ENCODE measurements at places on chromosomes 7 and 10.

- DNase-seq: peak; percentile 24
Observed at GRCh38 chr10:127945341-127945758, 38.4 kb downstream of the PTPRE start.

DNA sequence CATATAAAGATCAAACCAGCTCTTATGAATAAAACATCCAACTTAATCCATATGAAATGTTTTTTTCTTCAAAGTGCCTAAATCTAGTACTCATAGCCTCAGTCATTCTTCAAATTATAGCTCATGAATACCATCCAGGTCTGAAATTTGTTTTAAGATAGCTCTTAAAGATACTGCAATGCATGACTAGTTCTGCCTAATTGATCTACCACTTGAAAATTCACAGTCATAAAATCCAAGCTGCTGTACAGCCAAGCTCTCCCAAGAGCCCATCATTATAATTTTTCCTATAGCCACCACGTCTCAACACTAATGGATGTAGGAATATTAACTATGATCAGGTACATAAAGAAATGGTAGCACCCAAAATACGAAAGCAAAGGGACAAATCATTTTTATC lies 87.9 kb upstream of the RNF148 start:
- no peak for DNase-seq

GRCh38 chr7:78749052-78749746 lies 704.3 kb downstream of the MAGI2 start:
- DNase-seq: no peak

DNA sequence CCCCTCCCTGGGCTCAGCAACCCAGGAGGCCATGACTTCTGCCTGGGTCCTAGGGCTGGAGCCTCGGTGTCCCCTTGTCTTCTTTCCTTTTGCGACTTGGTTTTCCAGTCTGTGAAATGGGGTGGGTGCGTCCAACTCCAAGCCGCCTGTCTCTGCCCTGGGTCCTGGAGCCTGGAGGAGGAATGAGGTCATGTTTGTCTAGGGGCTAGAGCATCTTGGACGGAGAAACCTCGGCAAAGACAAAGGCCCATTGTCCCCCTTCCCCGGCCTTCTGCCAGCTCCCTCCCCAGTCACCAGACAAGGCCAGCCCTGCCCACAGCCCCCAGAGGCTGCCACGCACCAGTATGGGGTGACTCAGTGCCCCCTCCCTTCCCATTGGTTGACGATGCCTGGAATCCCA lies 39.8 kb upstream of the ELN start:
- DNase-seq: no peak

DNA sequence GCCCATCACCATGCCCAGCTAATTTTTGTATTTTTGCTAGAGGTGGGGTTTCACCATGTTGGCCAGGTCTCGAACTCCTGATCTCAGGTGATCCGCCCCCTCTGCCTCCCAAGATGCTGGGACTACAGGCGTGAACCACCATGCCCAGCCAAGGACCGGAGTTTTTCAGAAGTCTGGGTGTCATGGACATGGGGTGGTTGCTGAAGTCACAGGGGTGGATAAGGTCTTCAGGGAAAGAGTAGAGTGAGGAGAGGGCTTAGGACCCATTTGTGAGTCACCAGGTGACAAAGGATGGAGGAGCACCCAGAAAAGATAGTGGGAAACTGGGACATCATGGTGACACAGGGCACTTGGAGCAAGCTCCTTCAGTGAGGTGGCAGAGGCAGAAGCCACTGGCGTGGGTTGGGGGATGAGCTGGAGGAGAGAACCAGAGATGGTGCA lies 2.8 kb upstream of the GPRIN2 start:
- DNase-seq: no peak

DNA sequence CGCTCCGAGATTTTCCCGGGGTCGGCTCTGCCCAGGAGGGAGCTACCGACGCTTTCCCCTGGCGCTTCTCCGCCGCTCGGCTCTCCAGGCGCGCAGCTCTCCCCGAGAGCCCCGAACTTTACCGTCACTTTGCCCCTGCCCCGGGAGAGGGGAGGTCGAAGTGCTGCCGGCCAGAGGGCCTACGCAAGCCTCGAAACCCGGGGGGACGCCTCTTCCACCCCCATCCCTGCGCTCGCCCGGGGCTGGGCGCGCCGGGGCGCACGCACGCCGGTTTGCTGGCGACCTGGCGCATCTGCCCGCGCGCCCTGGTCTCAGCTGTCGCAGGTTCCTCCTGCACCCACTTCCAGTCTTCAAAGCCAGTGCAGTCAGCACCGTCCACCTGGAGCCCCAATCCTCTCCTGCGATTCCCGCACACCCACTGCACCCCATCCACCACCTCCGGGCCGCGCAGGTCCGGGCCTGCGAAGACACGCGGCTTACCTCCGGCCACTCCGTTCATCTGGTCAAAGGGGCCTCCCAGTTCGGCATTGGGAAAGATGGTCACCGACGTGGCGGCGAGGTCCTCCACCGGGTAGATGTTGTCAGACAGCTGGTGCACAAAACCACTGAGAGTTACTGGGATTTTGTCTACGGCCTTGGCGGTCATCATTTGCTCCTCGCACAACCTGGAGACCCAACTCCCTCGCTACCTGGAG lies 638 bp downstream of the EGR2 start:
- no peak for DNase-seq

DNA sequence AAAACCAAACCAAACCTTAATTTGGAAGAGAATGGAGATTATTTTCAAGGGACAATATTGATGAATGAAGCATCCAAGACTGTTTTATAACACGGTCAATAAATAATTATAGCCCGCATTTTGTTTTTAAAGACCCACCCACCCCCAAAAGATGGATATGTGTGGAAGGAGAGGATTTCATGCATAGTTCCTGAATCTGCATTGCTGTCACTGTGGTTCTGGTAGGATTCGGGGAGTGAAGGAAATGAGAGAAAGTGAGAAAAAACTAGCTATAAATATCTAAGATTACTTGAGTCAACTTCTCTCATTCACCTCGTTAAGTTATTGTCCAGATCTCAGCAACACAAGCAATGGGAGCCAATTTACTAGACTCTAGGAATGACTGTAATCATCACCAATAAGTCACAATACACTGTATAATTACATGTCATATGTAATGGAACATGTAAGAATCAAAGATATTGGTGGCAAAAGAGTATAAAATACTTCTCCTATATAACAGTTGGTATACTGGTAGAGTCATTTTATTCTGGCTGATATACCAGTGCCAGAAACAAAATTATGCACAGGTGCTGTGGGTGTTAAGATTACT lies 30.2 kb downstream of the NAMPT start:
- DNase-seq: no peak

DNA sequence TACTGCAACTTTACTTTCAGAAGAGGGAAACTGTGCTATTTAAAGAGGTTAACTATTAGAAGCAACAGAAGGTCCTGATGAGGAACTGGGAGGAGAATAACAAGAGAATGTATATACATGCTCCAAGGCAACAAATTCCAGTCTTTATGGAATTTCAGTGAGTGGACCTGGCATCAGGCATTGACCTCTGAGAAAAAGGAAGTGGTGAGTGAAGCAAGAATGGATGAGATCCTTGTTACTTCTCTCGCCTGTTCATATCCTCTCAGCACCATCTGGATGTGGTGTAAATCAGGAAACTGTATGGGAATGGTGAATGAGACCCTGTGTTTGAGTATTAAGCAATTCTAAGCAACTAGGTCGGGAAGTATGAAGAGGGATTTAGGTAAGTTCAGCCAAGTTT lies 30.3 kb upstream of the KBTBD2 start:
- no peak for DNase-seq

DNA sequence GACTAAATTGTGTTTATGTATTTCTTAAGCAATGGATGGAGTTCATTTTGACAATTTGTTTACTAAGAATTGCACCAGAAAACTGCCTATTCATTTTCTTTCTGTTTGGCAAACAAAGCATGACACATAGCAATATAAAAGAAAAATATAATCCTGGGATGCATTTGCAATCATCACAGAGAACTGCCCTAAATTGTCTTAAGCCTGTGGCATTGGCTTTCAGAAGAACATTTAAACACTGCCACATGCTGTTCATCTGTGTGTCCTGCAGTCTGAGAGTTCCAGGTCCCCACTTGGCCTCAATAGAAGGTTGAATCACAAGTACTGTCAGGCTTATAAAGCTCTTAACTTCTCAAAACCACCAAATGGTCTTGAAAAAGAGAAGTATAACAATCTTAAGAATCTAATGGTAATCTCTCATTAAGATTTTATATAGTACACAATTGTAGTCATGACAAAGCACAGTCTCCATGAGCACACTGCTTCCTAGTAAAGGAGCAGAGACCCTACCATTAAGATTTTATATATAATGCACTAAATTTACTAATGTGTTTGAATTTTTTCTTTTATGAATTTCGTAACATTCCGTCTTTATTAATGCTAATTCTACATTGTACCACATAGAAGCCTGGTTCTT lies 29.9 kb downstream of the RNLS start:
- DNase-seq: no peak

DNA sequence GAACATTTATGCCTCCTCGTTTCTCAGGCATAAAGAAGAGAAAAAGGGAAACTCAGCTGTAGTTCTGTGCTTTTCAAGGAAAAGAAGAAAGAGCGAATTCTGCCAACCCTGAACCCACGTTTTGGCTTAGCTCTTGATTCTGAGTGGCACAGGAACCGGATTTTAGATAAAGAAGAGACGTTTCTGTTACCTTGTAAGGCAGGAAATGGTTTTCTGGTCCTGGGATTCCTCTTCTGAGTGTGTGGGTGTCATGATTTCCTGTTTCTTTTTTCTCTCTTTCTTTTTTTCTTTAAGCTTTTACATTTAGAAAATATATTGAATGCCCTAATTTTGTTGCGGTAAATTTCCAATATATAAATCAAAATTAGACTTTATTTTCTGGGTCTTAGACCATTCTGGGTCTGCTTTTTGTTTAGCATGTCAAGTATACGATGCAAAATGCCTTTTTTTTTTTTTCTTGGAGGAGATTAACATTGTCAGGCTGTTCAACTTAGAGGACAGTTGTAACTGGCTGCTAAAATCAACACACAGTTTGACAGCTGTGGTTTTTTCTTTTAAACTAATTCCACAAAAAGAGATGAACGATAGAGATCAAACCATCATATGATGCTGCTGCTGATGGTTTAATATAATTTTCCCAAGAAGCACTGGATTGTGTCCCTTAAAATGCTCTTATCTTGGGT lies 190.8 kb downstream of the GATA3 start:
- no peak for DNase-seq

GRCh38 chr7:26356929-26357798 lies 65.5 kb downstream of the SNX10 start:
- DNase-seq: no peak

DNA sequence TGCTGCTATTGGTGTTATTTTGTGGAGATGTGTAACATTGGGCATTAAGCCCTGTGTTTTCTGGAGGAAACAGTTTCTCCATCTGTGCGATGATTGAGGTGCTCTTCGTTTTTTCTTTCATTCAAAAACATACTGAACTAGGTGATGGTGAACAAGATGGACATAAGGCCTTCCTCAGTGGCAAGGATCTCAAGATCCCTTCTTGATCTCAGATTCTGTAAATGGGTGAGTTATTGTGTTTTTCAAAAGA lies 759 bp upstream of the ELAPOR2 start:
- DNase-seq: no peak

GRCh38 chr7:101402081-101402779 lies 39.6 kb downstream of the COL26A1 start:
- DNase-seq: no peak

DNA sequence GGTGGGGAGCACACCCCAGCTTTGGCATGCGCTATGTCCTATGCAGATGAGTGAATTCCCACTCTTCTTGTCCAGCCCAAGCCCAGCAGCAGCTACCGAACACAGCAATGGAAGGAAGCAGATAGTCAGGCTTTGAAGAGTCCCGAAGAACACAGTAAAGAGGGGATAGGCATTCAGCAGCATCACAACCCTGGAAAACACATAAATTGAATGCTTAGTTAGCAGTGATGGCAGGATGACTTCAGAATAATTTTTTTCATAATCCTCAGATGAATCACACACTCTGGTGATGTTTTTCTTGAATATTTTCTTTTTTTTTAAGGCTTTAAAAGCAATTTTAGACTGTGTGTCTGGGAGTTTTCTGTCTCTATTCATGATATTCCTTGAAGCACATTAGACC lies 95.8 kb downstream of the CFAP58 start:
- DNase-seq: no peak

- no peak for DNase-seq
Observed at GRCh38 chr7:43591558-43592180, 8.8 kb downstream of the STK17A start.

All from left renal pelvis (tissue), 4 donors.